ENCODE measurements at places on chromosomes 2 and 18. TPM values are rescaled to one million over a fixed set of nuclear protein-coding genes. Genes with fewer than 3 reads are reported as not detected.

Gene APLF
- total RNA-seq: 17.8 TPM

Gene TFCP2L1
- total RNA-seq: 0.69 TPM

Gene SULT1C2
- 0.23 TPM for total RNA-seq

Gene RGPD3
- total RNA-seq: 1.2 TPM

Gene RBM43
- 5.1 TPM for total RNA-seq

Gene REEP1
- total RNA-seq: 200 TPM

Gene NOSTRIN
- total RNA-seq: 6.0 TPM

Gene ADAM23
- 44.1 TPM for total RNA-seq

Gene IL1F10
- not detected for total RNA-seq

Gene GALR1
- 7.8 TPM for total RNA-seq

Gene TGFA
- 18.2 TPM for total RNA-seq

Gene FAHD2B
- 8.1 TPM for total RNA-seq

Gene REG1A
- total RNA-seq: 0.46 TPM

Gene ESPNL
- 0.23 TPM for total RNA-seq

Gene HAAO
- total RNA-seq: 1.4 TPM

Gene SIX3
- total RNA-seq: 7.4 TPM

Gene C2orf81
- total RNA-seq: 0.92 TPM

Gene C2orf66
- total RNA-seq: 0.69 TPM

Gene GULP1
- total RNA-seq: 59.3 TPM

Gene TCF23
- total RNA-seq: not detected

Gene HOXD12
- not detected for total RNA-seq

Gene PAX8
- total RNA-seq: 0.69 TPM

Gene DLX1
- total RNA-seq: 30.9 TPM

Gene LCT
- total RNA-seq: not detected

Gene AFF3
- total RNA-seq: 26.3 TPM

Gene RAX
- 0.23 TPM for total RNA-seq

Gene EML6
- total RNA-seq: 24.0 TPM

Gene INPP5D
- total RNA-seq: 6.5 TPM

All from diencephalon (tissue), 1 donor.